ENCODE measurements at places on chromosomes 16 and 17.

GRCh38 chr16:69482410-69482991 is 58.1 kb downstream of the CYB5B start:
- H3K4me3 ChIP-seq = no peak overlapping the region
- H3K4me1 ChIP-seq = peaks cover 4% of the 10 kb centered on the region
- no peaks in the 10 kb centered on the region for H3K36me3 ChIP-seq
- no peak for DNase-seq

- H3K4me3 ChIP-seq = peak overlapping the region; percentile 92
- peaks cover 62% of the 10 kb centered on the region for H3K4me1 ChIP-seq
- H3K27ac ChIP-seq = peak overlapping the region; percentile 99
Measured at GRCh38 chr17:29140051-29140621, 40.1 kb downstream of the MYO18A start.

- H3K4me1 ChIP-seq = no peaks in the 10 kb centered on the region
- no peak overlapping the region for H3K4me3 ChIP-seq
- DNase-seq = no peak
Measured at GRCh38 chr17:51456942-51457341, 196.6 kb downstream of the UTP18 start.

DNA sequence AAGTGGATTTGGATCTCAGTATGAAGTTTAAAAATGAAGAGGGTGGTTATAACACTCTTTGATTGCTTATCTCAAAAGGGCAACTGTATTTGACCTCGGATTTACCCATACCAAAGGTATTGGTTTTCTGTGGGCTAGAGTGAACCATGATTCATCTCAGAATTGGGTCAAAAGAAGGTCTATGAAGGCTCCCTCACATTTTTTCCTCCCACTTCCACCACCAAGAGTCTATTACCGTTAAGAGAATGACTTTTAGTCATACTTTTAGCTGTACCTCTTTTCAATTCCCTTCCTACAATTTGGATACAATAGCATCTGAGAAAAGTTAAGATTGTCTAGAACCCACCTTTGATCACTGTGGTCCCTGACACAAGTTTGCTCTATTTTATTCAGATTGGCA is 280.9 kb downstream of the RBFOX1 start:
- no peak for DNase-seq
- H3K36me3 ChIP-seq = no peaks in the 10 kb centered on the region
- no peaks in the 10 kb centered on the region for H3K27me3 ChIP-seq

DNA sequence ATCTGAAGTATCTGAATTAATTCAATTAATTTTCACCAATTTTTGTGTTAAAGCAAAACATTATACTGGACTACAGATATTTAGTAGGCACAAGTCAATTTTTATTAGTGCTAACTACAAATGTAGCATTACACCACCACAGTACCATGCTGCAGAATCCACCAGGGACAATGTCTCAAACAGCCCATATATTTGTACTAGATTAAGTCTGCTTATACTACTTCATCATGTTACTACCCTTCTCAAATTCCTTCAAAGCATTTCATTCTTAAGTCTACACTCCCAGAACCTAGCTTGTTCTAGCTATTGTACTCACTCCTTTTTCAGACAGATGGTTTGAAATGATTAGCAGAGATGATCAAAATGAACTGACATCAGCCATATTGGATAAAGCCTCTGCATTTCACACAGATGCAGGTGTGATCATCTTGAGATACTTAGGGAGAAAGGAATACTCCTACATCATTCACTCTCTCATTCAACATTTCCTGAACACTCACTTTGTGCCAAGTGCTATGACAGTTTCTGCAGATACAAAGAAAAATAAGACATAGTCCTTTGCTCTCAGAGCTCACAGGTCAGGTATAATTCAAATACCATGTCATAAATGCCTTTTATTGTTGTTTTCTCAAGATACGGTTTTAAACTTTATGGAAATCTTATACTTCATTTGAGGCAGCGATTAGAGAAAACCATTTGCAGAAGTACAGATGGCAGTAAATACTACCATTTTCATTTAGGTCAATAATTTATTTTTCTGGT is 47.7 kb downstream of the SMURF2 start:
- H3K36me3 ChIP-seq = peaks cover 2% of the 10 kb centered on the region
- no peaks in the 10 kb centered on the region for H3K27me3 ChIP-seq
- DNase-seq = no peak

GRCh38 chr17:8956465-8956902 is 9.0 kb downstream of the PIK3R5 start:
- peak overlapping the region; percentile 30 for H3K4me3 ChIP-seq
- DNase-seq = peak; percentile 44
- H3K27ac ChIP-seq = peak overlapping the region; percentile 87
- H3K27me3 ChIP-seq = no peaks in the 10 kb centered on the region
- peaks cover 94% of the 10 kb centered on the region for H3K4me1 ChIP-seq
- H3K36me3 ChIP-seq = peaks cover 76% of the 10 kb centered on the region

DNA sequence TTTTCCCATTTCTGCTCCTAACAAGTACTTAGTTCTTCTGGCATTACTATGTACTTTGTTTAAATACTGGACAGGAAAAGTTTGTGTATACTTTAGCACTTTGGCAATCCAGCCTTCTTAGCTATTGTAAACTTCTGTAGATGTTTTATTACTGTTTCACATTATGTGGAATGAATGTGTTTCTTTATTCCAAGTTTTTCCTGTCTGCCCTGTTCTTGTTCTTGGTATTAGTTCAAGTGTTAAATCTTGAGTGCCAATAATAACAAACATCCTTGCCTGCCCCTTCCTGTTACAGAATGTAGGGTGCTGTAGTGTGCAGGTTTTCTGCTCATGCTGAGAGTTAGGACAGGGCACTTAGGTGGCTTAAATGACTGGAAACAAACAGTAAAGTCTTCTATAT is 7.3 kb upstream of the CAPNS2 start:
- H3K4me1 ChIP-seq = no peaks in the 10 kb centered on the region
- no peak overlapping the region for H3K4me3 ChIP-seq
- DNase-seq = no peak
- H3K27me3 ChIP-seq = peaks cover 12% of the 10 kb centered on the region
- H3K27ac ChIP-seq = no peak overlapping the region

- H3K4me1 ChIP-seq = peaks cover 12% of the 10 kb centered on the region
- peaks cover 13% of the 10 kb centered on the region for H3K27me3 ChIP-seq
- no peak overlapping the region for H3K27ac ChIP-seq
- no peaks in the 10 kb centered on the region for H3K36me3 ChIP-seq
- DNase-seq = no peak
Measured at GRCh38 chr17:74009056-74009625, 194.3 kb upstream of the RPL38 start.

GRCh38 chr16:78681743-78682142 is 582.3 kb downstream of the WWOX start:
- H3K4me1 ChIP-seq = no peaks in the 10 kb centered on the region
- H3K4me3 ChIP-seq = no peak overlapping the region
- DNase-seq = no peak
- no peaks in the 10 kb centered on the region for H3K27me3 ChIP-seq
- no peak overlapping the region for H3K27ac ChIP-seq

DNA sequence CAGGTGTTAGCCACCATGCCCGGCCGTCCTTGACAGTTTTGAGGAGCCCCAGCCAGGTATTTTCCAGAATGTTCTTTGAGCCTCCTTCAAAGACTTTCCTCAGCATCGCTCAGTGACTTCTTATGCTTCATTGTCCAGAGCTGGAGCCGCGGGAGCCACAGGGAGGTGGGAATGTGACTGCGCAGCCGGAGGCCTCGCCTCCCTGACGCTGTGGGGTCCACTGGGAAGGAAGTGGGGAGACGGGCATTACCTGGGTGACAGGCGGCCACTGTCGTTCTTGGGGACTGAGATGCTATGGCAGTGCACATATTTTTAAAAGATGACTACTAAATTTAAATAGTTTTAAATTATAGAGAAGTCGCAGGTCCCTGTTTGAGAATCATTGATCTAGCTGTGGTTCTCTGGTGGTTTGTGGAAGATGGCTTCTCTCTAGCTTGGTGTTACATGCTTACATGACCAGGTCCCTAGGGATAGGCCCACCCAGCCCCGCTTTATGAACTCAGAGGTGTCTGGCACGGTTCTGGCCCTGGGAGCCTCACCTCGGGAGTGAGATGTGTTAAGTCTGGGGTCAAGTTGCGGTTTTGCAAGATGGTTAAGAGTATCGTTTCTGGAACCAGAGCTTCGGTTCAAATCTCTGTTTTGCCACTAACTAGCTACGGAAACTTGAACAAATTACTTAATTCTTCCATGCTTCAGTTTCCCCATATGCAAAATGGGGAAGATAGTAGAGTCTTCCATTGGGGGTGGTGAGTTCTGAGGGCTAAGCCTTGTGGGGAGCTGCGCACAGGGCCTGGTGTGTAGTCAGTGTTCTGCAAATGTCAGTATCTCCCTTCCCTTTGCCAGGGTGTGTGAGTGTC is 53.0 kb downstream of the ATP2C2 start:
- H3K36me3 ChIP-seq = no peaks in the 10 kb centered on the region
- H3K4me1 ChIP-seq = peaks cover 2% of the 10 kb centered on the region
- H3K27me3 ChIP-seq = peaks cover 1% of the 10 kb centered on the region
- DNase-seq = no peak
- H3K4me3 ChIP-seq = no peak overlapping the region

- H3K4me1 ChIP-seq = no peaks in the 10 kb centered on the region
- no peaks in the 10 kb centered on the region for H3K36me3 ChIP-seq
- H3K27ac ChIP-seq = no peak overlapping the region
- H3K4me3 ChIP-seq = no peak overlapping the region
- H3K27me3 ChIP-seq = no peaks in the 10 kb centered on the region
- no peak for DNase-seq
Measured at GRCh38 chr16:77680496-77680895, 41.8 kb upstream of the NUDT7 start.

Data from activated CD8-positive, alpha-beta T cell treated with anti-CD3 and anti-CD28 coated beads for 36 hours (primary cell).